ENCODE measurements at places on chromosomes 6 and 20.

GRCh38 chr20:44083220-44083933 is 103.6 kb downstream of the JPH2 start:
- DNase-seq = no peak

- DNase-seq = no peak
Measured at GRCh38 chr20:48420176-48420575, 407.6 kb downstream of the PREX1 start.

DNA sequence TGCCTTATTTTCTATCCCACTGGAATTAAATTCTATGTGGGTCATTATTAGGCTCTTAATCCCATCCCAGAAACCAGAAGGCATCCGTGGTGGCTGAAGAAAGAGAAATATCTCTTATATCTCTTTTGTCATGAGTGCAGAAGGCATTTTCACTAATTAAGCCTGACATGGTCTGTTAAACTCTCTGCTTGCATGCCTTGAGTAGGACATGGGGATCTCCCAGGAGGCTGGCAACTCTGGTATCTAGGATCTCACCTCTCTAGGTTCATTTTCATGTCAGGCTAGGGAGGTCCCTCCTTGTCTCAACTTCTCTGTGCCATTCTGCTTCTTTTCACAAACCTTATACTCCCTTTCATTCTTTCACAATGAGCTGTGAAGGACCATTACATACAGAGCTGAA is 25.3 kb upstream of the GPR63 start:
- no peak for DNase-seq

DNA sequence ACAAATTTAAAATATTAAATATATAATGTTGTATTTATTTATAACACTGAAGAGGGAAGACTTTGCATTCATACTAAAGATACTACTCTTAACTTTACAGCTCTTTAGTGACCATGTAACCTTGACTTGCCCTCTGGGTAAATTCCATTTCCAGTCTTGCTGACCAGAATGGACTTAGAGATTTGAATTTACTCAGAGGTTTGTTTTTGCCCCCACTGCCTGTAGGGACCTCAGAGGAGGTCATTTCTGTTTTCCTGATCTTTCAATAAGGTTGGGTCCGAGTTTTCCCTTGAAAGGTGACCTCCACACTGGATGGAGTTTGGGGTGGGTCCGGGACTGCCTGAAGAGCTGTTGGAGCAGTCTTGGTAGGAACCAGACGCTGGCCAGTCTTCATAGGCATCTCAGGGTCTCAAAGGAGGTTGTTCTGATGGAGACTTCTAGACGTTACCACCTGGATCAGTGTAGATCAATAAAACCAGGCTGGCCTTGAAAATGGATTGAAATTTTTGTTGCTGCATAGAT is 26.0 kb downstream of the DCBLD1 start:
- DNase-seq = no peak

- DNase-seq = no peak
Measured at GRCh38 chr6:57209030-57209429, 13.1 kb downstream of the RAB23 start.

DNA sequence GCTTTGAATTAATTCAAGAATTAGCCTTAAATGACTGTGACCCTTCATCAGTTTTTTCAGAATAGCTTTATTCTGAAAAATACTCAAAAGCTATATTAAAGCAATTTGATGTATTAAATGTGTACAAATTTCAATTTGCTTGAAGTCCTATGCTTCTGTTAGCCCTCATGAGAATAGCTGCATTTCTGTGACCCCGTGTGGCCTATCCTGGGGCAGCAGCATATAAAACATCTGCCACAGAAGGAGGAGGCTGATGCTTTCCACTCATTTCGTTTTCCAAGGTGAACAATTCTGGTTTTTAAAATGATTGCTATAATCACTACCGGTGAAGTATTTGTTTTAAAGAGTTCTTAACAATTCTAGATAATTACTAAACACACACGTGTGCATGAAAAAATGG is 360.3 kb downstream of the BTBD9 start:
- no peak for DNase-seq

- peak; percentile 68 for DNase-seq
Measured at GRCh38 chr6:34055223-34055933, 90.5 kb downstream of the GRM4 start.

DNA sequence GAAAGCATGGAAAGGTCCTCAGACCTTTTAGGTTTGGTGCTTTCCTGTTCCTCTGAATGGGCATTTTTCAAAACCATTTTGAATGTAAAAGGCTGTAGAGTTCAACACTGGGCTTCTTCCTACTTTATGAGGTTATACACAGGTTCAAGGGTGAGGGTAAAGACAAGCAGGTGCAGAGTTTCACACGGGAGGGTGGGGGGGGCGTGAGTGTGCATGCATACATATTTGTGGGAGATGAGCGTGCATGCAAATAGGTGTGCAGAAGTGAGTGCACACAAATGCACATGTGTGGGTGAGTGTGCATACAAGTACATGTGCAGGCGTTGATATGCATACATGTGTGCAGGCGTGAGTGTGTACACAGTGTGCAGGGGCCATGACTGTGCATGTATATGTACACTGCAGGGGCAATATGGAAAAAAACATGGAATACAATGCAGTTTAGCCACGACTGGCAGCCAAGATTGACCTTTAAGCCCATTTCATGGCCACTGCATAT is 183.1 kb downstream of the GMPR start:
- DNase-seq = no peak

DNA sequence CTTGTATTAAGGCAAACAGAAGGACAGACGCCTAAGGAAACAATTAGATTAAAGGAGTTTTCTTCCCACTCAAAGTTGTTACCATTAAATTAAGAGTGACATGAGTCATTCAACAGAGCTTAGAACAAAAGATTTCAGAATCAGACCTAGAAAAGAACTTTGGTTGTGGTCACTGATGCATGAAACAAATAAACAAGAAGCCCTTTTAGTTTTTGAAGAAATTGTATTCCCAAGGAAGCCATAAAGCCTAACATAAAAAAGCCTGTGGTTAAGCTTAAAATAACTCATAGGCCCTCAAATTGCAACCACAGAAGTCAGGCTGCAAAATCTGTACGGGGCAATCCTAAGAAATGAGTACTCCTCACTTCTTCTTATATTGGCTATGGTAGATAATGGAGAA is 17.9 kb upstream of the TRIM26 start:
- DNase-seq = no peak

Measured in activated CD8-positive, alpha-beta memory T cell treated with anti-CD3 and anti-CD28 coated beads, Interleukin-2, amount 50 U/mL, for 4 hours (primary cell).